ENCODE measurements at places on chromosomes 12 and 14.
A peak's percentile ranks its signal among the peaks of the same experiment; 100 is the strongest.

DNA sequence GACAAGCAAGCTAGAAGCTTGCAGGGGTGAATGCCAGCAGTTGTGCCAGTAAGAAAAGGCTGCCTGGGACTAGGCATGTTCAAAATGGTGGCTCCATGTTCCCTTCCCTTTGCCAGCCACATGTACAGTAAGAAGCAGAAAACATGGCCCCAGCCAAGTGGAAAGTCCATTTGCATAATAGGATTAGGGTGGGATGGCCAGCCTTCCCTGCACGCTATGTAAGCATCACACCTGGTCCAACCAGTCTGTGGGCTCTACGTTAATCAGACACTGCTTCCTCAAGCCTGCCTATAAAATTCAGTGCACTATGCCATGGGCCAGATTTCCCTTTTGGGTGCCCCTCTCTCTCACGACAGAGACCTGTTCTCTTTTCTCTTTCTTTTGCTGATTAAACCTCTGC, 288.4 kb downstream of the GXYLT1 start:
- DNase-seq = no peak

DNA sequence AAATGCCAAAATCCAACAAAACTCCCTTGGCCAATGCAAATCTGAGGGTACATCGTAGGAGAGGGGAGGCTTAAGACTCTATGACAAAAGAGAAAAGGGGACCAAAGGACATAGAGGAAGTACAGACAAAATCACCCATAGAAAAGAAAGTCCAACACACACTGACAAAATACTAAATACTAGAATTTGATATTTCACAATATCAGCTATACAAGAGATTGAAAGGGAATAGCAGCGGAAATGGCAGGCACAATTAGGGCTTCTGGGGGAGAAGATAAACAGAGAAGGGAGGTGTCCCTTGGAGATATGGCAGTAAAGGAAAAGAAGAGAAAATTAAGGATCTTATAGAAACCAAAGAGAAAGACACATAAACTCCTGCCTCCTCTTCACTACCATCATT, 29.0 kb downstream of the ATP2B1 start:
- DNase-seq = no peak

GRCh38 chr12:11500188-11500860, 105.0 kb upstream of the PRB2 start:
- peak; percentile 65 for DNase-seq

DNA sequence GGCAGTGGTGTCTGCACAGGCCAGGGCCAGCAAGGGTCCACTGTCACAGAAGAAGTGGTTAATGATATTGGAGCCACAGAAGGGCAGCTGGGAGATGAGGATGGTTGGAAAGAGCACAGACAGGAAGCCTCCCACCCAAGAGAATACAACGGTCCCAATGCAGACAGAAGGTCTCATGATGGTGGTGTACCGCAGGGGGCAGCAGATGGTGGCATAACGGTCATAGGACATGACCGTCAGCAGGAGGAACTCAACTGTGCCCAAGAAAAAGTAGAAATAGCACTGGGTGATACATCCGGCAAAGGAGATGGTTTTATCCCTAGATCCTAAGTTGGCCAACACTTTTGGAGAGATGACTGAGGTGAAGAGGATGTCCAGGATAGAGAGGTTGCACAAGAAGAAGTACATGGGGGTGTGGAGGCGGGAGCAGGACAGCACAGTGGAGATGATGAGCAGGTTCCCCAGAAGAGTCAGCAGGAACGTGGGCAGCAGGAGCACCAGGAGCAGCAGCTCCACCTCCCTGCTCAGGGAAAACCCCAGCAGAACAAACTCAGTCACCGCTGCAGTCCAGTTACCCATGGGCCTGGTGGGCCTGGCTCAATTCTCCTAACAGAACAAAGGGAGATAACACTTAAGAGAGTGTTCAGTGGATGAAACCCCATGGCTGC, 9.8 kb downstream of the OR6J1 start:
- no peak for DNase-seq

GRCh38 chr14:99420711-99421110, 59.9 kb downstream of the SETD3 start:
- no peak for DNase-seq

- no peak for DNase-seq
Measured at GRCh38 chr14:103382376-103382775, 2.8 kb upstream of the MARK3 start.

GRCh38 chr14:53365486-53366130, 212.5 kb upstream of the DDHD1 start:
- DNase-seq = no peak

DNA sequence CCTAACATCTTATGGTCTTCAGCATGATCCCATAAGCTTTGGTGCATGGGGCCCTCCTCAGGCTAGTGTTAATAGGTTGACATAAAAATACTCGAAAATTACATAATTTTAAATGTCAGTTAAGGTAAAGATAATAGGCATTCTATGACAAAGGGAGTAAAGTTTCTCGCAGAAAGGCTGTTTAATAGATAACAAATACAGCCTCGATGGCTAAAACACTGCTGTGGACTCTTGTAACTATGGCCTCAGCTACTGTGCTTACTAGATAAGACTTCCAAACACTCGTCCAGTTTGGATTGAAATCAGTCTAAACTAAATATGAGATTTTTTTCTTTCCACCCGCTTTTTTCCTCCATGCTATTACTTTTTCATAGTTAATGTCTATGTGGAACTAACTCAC, 23.2 kb upstream of the MGST1 start:
- DNase-seq = no peak

DNA sequence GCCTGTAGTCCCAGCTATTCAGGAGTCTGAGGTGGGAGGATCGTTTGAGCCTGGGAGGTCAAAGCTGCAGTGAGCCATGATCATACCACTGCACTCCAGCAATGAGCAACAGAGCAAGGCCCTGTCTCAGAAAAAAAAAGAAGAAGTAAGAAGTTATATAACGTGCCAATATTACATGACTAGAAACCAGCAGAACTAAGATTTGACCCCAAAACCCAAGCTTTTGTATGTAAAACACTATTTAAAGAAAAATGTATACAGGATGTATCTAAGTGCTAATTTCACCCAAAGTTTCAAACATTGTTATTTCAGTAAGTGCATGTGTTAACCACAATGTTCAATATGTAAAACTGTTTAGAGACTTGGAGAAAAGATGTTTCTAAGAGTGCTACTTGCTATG, 94.7 kb downstream of the SLC5A8 start:
- no peak for DNase-seq

- DNase-seq = no peak
Measured at GRCh38 chr12:104247698-104248097, 32.1 kb downstream of the TXNRD1 start.

- DNase-seq = no peak
Measured at GRCh38 chr14:77892381-77892871, 92.5 kb downstream of the ADCK1 start.

- DNase-seq = no peak
Measured at GRCh38 chr14:69208666-69209065, 17.4 kb downstream of the EXD2 start.

- no peak for DNase-seq
Measured at GRCh38 chr12:120266180-120266870, 795 bp upstream of the PXN start.

DNA sequence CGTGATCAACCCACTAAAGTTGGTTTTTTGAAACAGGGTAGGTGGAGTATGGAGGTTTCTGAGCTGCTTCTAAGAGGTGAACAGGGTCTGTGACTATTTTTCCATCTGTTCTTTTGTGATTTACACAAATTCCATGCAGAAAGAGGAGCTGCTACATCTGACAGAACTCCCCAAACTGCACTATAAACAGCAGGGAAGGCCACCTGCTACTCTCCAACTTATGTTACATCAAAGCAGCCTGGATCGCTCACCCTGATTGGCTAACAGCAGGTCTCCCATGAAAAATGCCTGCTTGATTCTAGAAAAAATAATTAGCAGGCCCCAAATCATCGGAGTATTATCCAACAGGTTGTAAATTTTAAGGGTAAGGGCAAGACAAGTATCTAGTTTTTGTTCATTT, 282.9 kb upstream of the FLRT2 start:
- DNase-seq = no peak

DNA sequence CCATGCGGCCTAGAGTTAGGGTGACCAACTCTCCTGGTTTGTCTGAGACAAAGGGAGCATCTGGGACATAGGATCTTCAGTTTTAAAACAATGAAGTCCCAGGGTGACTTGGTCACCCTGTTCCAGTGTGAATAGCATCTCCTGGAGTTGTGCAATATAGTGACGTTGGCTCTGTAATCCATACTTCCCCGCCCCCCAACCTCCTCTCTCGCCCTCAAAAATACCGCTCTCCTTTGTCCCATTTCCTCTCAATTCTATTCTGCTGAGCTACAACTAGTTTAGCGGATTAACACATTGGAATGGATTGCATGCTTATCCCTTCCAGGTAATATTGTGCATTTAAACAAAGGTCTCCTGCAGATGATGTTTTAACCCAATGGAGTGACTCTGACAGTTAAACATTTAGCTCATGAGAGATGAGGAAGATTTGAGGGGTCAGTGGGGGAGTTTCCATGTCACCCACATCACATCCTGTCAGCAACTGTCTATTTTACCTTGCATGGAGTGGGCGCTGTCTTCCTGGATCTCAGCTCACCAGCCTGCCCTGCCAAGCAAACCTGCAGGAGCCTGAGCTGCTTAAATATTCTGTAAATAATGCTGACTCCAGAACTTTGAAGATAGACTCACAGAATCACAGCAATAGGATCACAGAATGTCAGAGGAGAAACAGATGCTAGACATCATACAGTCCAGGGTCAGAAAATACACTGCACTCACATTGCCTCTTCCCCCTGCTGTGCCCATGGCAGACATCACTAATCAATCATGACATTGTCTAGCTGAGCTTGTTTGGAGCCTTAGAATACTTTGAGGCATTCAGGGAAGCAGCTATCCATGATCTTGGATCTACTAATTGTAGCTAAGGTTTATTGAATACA, 43.0 kb downstream of the MAP1LC3B2 start:
- no peak for DNase-seq

DNA sequence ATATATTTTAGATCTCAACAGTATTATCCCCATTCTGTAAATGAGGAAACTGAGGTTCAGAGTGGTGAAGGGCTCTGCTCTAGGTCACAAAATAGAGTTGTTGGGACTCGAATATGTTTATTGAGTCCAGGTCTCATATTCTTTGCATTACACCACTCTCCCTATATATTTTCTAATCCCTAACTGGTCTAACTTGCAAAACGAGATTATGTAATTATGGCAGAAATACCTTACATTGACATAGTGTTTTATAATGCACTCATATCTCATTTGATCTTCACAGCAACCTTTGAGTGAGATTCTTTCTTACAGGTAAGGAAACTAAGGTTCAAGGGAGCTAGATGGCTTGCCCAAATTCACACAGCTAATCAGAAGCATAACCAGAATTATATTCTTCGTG, 106.9 kb upstream of the LRIG3 start:
- DNase-seq = no peak

DNA sequence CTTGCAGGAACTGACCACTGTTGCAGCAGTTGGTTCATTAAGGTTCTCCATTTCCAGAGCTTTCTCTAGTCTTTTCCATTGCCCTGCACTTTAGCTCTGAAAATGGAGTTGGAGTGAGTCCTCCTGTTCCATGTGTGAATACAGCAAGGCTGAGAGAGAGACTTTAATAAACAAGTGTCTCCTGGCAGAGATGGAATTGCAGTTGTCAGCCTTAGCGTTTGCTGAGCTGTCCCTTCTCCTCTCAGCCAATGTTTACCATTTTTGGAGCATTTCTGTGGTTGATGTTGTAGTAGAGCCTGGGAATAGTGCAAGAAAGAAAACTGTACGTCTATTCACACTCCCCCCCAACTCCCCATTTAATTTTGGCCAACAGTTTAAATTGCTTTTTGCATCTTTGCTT, 7.5 kb upstream of the MANSC4 start:
- DNase-seq = no peak

DNA sequence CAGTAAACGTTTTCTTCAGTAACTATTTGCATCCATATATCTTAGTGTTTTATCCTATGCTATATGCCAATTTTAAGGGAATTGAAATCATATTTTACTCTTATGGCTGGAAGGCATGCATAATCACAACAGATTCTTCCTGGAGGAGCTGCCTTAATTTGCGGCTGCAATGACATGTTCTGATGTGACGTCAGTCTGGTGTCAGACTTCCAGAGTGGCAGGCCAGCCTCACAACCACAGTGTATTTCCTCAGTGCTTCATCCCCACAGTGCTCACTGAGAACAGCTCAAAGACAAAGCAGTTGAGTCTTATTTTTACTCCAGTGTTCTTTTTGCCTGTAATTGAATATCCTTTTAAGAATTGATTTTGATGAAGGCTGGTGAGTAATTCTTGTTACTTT, 107.1 kb downstream of the PLEKHA5 start:
- no peak for DNase-seq

- no peak for DNase-seq
Measured at GRCh38 chr12:49972129-49972528, 618 bp upstream of the AQP6 start.

DNA sequence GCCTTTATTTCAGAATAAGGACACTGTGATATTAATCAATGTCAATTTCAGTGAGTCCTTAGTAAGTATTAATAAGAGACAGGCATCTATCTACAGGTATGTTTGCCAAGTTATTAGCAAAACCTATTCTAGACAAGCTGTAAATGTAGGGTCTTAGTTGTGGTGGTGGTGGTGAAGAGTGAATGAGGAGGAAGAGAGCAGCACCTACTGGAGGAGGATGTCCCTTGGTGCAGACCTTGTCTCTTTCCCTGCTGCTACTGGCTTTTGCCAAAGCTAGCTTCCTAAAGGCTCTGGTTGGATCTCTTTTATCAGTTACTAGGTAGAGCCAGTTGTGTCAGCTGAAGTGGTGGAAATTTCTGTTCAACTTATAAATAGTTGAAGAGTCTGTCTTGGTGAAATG, 304.8 kb upstream of the ATP2B1 start:
- peak; percentile 10 for DNase-seq

- no peak for DNase-seq
Measured at GRCh38 chr14:55583942-55584468, 4.0 kb downstream of the KTN1 start.

DNA sequence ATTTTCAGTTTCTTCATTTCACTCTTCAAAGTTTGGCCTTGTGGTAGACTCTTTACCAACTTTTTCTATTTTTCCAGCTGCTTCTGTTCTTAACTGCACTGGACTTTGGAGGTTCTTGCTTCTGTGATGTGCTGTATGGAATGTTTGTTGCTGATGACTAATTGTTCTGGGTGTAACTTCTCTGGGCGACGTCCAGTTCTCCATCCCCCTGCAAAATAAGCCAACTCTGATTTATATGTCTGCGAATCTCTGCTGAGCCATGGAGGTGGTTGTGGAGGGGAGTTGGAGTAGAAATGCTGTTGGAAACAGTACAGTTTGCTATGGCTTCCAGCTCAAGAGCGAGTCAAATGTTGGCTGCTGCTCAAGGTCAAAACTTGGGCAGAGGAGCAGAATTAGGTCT, 113.9 kb upstream of the DYRK2 start:
- no peak for DNase-seq
